ENCODE measurements at places on chromosomes 6 and 20. TPM values are rescaled to one million over a fixed set of nuclear protein-coding genes. Genes with fewer than 3 reads are reported as not detected.

DNA sequence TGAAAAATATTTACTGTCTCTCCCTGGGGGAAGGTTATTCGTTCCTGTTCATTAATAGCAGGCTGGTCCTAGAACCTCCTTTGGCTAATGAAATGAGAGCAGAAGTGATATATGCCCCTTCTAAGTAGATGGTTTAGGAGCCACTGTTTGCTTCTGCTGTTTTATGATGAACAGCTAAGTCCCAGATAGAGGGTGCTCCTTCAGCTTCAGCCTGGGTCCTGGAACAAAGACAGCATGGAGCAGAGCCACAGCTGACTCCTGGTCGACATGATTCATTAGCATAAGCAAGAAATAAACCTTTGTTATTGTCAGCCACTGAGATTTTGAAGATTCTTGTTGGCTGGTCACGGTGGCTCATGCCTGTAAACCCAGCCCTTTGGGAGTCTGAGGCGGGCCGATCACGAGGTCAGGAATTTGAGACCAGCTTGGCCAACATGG, 47.8 kb upstream of the ARMC2 start:
- H3K4me1 ChIP-seq: no peaks in the 10 kb centered on the region
- H3K27ac ChIP-seq: no peak overlapping the region
- no peak for DNase-seq
- H3K4me3 ChIP-seq: no peak overlapping the region
- H3K27me3 ChIP-seq: no peaks in the 10 kb centered on the region

DNA sequence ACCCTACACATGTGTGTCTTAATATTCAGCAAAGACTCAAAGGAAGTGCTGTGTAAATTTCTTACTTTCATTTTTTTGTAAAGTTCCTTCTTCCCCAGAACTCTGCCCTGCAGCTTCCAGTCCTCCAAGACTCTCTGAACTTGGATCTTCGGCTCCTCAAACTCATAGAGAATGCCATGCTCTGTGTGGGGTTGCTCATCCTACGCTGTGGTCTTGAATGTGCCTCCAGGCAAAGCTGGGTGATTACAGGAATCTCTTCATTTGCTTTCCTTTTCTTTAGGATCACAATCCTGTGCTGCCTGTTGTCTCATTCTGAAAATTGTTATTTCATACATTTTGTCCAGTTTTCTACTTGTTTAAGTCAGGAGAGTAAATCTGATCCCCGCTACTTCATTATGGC, 14.5 kb upstream of the CDC5L start:
- H3K27ac ChIP-seq: no peak overlapping the region
- DNase-seq: no peak
- H3K4me3 ChIP-seq: no peak overlapping the region
- H3K27me3 ChIP-seq: no peaks in the 10 kb centered on the region

GRCh38 chr6:3377536-3378397, 79.1 kb downstream of the SLC22A23 start:
- no peaks in the 10 kb centered on the region for H3K27me3 ChIP-seq
- peak; percentile 86 for DNase-seq
- no peak overlapping the region for H3K4me3 ChIP-seq

DNA sequence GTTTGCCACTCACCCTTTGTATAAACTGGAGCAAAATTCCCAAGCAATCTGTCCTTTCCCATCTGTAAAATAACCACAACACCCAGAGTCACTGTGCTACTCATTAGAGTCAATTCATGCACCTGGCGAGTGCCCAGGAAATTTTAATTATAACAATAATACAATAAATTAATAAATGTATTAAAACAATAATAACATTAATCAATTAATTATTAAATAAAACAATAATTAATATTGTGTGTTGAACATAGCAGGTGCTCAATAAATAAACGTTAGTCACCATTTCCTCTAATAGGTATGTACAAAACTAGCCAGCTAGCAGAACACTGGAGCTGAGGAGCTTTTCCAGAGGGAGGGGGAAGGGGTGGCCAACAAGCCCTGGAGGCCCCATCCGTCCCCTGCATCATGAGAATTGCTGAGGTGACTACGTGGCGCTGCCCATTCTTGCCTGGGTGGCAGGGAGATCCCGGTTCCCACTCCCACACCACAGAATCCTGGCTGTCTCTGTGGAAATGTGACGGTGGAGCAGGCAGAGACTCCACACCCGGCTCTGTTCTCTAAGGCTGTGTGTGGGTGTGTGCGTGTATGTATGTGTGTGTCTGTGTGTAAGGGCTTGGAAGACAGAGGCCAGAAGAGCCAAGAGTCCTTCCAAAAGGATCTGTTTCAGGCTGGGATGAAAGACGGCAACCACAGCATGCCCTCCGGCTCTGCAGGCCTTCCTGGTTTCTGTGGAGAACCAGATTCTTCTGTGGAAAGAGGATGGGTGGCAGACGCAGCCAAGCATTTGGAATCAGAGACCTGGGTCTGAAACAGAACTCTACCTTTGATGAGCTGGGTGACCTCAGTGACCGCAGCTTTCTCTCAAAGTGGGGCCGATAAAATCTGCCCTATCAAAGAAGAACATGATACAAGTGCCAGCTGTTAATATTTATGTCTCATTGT, 18.8 kb upstream of the EZR start:
- peak; percentile 65 for DNase-seq
- peak overlapping the region; percentile 74 for H3K27ac ChIP-seq
- H3K27me3 ChIP-seq: no peaks in the 10 kb centered on the region
- no peak overlapping the region for H3K4me3 ChIP-seq
- H3K36me3 ChIP-seq: no peaks in the 10 kb centered on the region

DNA sequence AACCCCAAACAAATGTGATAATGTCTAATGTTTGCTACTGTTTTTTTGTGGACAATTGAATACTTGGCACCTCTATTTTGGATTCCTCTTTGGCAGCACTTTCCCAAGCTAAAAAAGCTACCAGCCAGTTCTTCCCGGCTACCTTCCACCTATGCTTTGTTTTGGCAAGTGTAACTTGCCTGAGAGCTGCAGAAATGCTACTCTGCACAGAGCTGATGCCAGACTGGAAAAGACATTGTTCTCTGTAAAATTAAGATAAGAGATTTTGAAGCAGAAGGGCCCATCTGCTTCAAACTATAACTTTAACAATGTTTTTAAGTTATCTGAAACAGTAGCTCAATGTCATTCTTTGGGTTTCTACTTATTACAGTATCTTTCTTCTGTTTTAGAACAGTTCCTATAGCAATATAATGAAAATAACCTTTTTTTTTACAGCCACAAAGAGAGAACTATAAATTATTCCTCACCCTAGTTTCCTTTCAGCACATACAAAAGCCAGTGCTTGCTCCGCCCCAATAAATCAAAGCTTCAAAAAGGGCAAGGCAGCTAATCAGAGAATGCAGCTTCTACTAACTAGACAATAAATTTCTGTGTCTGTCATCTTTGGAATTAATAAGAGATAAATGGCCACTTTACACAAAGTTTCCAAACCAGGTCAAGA, 183.1 kb downstream of the UBE3D start:
- H3K36me3 ChIP-seq: no peaks in the 10 kb centered on the region
- H3K4me1 ChIP-seq: no peaks in the 10 kb centered on the region
- no peaks in the 10 kb centered on the region for H3K27me3 ChIP-seq
- no peak overlapping the region for H3K27ac ChIP-seq
- H3K4me3 ChIP-seq: no peak overlapping the region

DNA sequence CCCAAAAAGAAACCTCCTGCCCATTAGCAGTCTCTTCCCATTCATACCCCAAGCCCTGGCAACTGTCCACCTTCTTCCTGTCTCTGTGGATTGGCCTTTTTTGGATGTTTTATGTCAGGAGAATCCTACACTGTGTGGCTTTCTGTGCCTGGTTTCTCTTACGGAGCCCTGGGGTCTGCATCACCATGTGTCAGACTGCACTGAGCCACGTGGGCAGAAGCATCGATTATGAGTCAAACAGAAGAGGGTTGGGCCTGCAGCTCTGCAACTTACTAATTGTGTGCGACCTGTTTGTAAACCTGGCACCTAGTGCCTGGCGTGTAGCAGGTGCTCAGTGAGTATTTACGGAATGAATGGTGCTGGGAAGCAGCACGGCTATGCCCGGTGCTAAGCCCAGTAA, 62.6 kb downstream of the IGF2R start:
- H3K27ac ChIP-seq: no peak overlapping the region
- no peaks in the 10 kb centered on the region for H3K27me3 ChIP-seq
- no peak for DNase-seq
- H3K4me3 ChIP-seq: no peak overlapping the region
- no peaks in the 10 kb centered on the region for H3K4me1 ChIP-seq

DNA sequence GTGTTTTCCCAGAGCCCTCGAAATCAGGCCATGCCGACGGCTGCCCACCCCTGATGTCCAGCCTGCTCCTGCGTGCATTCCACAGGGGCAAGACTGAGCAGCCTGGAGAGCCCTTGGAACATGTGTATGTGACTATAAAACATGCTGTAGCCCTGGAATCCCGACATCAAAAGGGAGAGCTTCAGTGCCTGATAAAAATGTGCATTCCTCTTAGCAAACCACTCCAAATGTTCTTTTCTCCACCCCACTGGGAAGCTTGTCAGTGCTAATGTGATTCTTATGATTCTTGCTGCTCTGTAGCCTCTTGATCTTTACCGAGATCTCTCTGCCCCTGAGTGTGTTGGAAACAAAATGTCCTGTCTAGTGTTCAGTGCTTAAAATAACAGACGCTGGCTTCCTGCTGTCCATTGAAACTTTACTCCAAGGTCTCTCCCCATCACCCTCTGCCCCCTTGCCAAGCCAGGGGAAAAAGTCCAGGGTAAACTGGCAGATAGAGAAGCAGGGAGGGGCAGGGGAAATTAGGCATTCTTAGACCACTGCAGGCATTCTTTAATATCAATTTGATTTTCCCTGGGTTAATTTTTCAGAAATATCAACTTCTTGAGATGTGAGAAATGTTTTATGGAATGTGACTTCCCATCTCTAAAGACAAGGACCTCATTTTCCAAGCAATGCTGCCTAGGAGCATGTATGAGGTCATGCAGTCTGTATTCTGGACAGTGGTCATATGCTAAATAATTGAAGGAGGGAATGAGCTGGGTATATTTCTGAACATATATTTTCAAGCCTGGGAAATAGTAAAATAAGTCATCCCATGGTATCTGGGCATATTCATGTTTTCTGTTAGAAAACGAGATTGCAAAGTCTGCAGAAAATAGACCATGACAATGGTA, 73.8 kb upstream of the ISM1 start:
- no peaks in the 10 kb centered on the region for H3K36me3 ChIP-seq
- no peak for DNase-seq
- H3K27me3 ChIP-seq: no peaks in the 10 kb centered on the region
- H3K4me3 ChIP-seq: no peak overlapping the region
- H3K4me1 ChIP-seq: no peaks in the 10 kb centered on the region
- H3K27ac ChIP-seq: peak overlapping the region; percentile 46

DNA sequence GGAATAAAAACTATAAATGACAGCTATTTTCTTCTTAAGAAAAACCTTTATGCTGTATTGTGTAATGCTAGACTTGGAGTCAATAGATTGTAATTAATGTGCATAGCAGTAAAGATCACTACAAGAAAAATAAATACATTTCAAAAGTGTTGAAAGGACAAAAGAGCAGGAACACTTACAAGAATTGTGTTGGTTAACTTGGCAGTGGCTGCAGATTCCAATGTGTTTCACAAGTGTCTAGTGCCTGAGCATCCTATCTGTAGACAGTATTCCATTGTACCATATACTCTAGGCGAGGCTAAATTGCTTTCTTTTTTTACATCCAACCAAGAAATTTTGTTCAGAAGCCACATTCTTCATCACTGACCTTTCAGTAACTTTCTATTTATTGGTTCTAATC, 924.1 kb downstream of the EPHA7 start:
- no peak overlapping the region for H3K4me3 ChIP-seq
- DNase-seq: peak; percentile 26
- H3K36me3 ChIP-seq: no peaks in the 10 kb centered on the region
- H3K27ac ChIP-seq: no peak overlapping the region

DNA sequence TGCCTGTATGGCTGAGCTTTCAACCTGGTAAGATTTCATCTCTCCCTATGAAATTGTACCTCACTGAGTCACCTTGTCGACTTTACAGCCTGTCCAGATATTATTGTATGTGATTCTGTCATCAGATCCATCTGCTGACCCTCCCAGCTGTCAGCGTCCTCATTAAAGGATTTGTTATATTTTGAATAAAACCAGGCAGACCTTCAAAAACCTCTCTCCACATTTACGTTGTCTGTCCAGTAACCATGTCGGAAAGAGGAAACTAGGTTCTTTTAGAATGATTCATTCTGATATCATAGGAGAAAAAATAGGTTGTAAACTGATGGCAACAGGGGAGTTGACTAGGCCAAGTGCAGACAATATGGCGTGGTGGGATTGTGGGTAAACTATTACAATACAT, 38.5 kb downstream of the TSPYL4 start:
- no peak overlapping the region for H3K27ac ChIP-seq
- no peak overlapping the region for H3K4me3 ChIP-seq
- no peak for DNase-seq
- no peaks in the 10 kb centered on the region for H3K4me1 ChIP-seq
- no peaks in the 10 kb centered on the region for H3K27me3 ChIP-seq
- H3K36me3 ChIP-seq: no peaks in the 10 kb centered on the region

DNA sequence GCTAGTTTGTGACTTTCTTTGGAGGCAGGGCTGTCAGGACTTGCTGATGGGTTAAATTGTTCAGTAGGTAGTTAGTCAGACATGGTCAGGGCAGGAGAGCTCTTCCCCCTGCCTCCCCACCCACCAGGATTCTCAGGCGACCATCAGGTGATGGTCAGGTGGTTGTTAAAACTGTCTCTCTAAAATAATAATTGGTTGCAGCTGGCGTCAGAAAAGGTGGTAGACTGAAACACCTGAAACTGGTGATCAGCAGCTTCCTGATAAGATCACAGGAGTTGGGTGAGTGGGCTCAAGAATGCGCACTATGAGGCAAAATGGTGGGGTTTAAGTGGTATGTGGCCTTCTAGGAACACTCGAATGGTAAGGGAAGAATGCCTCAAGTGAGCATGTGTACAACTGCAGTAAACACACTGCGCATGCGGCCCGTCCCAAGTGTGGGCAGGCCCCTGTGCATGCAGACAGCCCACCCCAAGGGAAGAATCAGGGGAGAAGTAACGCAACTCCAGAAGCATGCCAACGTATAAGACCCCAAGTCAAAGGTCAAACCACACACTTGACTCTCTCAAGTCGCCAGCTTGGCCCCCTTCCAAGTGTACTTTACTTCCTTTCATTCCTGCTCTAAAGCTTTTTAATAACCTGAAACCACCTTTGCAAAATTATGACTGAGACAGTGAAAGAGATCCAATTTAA, 7.9 kb upstream of the BLCAP start:
- H3K36me3 ChIP-seq: no peaks in the 10 kb centered on the region
- H3K4me3 ChIP-seq: no peak overlapping the region
- H3K27ac ChIP-seq: no peak overlapping the region
- H3K4me1 ChIP-seq: no peaks in the 10 kb centered on the region
- no peaks in the 10 kb centered on the region for H3K27me3 ChIP-seq
- no peak for DNase-seq

- peak overlapping the region; percentile 96 for H3K27ac ChIP-seq
- no peaks in the 10 kb centered on the region for H3K36me3 ChIP-seq
- no peaks in the 10 kb centered on the region for H3K4me1 ChIP-seq
These were observed 4.9 kb downstream of the VEGFA start for GRCh38 chr6:43774776-43775534.

- H3K27me3 ChIP-seq: no peaks in the 10 kb centered on the region
- H3K4me1 ChIP-seq: no peaks in the 10 kb centered on the region
- no peak for DNase-seq
- H3K4me3 ChIP-seq: no peak overlapping the region
- no peaks in the 10 kb centered on the region for H3K36me3 ChIP-seq
These were observed 55.5 kb downstream of the ATP9A start for GRCh38 chr20:51712501-51713212.

SPTLC3 gene
- total RNA-seq: 11.1 TPM

DDX43 gene
- total RNA-seq: 5.0 TPM

BPI gene
- not detected for total RNA-seq

HTR1B gene
- 0.15 TPM for total RNA-seq

POU5F1 gene
- total RNA-seq: 4.5 TPM

SERPINB1 gene
- total RNA-seq: 35.1 TPM

PRL gene
- not detected for total RNA-seq
